ENCODE measurements at places on chromosomes 5 and 9.

- DNase-seq: no peak
These were observed 81.8 kb downstream of the SEMA6A start for GRCh38 chr5:116492776-116493175.

DNA sequence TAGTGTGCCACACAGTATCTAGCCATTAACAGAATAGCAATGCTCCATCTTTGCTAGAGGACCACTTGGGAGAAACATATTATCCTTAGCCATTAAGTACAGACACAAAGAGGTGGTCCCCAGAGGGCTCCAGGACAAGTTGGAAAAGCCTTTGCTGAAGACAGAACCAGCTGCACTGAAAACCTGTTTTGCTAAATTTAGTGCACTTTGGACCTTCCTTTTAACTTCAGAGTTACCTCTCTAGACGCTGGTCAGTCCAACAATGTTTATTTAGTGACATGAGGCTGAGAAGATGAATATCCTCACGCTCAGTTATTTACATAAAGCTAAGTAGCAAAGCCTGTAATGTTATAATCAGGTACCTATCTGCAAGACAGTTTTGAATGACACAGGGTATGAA lies 265.0 kb upstream of the ZNF608 start:
- DNase-seq: no peak

DNA sequence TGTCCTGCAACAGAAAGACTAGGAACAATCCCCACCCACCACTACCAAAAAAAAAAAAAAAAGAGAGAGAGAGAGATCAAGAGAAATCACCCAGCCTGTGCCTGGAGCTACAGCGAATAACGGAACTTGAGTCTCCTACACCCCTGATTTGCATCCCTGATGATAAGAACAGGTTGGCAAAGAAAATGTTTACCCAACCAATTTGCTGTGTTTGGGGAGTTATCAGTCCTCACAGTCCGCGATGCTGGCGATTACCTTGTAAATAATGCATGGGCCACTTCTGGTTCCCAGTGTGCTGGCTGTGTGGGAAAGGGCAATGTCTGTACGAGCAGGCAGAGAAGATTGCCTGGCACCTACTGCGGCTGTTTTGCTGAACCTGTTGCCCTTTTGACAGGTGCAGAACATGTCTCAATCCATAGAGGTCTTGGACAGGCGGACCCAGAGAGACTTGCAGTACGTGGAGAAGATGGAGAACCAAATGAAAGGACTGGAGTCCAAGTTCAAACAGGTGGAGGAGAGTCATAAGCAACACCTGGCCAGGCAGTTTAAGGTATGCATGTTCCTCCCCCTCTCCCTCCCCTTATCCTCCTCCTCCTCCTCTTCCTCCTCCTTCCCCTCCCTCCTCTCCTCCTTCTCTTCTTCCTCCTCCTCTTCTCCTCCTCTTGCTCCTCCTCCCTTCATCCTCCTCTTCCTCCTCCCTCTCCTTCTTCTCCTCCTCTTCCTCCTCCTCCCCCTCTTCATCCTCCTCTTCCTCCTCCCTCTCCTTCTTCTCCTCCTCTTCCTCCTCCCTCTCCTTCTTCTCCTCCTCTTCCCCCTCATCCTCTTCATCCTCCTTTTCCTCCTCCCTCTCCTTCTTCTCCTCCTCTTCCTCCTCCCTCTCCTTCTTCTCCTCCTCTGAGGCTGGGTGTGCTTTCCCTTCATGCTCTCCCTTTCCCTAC lies 8.3 kb downstream of the OLFM1 start:
- DNase-seq: no peak

DNA sequence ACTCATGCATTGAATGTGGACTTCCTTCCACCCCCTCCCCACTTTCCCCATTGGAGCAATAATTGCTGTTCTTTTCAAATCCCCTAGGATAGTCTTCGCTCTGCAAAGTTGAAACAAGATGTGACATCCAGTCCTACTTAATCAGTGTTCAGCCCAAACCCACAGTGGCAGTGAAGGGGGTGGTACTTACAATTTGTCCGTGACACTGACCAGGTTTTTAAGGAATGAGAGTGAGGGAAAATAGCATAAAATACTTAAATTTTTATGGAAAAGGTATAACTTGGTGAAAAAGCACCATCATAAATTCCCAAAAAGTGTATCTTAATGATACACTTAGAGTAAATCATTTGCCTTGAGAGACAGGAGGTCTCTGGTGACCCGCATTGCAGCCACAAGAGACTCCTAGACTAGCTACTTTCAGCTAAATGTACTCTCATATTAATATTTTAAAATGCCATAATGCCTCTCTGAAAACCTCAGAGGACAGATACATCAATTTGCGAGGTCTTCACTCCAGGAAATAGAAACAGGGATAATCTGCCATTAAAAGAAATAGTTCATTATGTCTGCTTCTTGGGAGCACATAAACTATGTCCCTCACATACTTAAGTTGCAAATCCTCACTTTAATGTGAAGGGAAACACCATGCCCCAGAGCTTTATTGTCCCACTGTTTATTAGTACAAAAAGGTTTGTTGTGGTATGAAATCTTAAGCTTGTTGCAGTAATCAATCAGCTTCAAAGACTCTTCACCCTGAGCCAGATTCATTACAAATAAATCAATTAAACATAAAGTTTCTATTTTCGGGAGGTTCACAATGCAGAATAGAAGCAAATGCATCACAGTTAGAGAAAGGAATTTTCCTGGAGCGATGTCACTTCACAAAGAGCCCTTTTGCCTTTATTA lies 343.6 kb upstream of the ISL1 start:
- no peak for DNase-seq

- DNase-seq: no peak
These were observed 32.5 kb downstream of the JAKMIP2 start for GRCh38 chr5:147750065-147750464.

GRCh38 chr5:154373326-154373725 lies 72.5 kb upstream of the SAP30L start:
- no peak for DNase-seq

- DNase-seq: no peak
These were observed 253.9 kb upstream of the MAP3K1 start for GRCh38 chr5:56561455-56561854.

- no peak for DNase-seq
These were observed 109.4 kb downstream of the TMEM174 start for GRCh38 chr5:73282383-73282782.

GRCh38 chr9:84137968-84138367 lies 157.4 kb downstream of the RMI1 start:
- no peak for DNase-seq

- no peak for DNase-seq
These were observed 4.8 kb upstream of the IER5L start for GRCh38 chr9:129182625-129183494.

DNA sequence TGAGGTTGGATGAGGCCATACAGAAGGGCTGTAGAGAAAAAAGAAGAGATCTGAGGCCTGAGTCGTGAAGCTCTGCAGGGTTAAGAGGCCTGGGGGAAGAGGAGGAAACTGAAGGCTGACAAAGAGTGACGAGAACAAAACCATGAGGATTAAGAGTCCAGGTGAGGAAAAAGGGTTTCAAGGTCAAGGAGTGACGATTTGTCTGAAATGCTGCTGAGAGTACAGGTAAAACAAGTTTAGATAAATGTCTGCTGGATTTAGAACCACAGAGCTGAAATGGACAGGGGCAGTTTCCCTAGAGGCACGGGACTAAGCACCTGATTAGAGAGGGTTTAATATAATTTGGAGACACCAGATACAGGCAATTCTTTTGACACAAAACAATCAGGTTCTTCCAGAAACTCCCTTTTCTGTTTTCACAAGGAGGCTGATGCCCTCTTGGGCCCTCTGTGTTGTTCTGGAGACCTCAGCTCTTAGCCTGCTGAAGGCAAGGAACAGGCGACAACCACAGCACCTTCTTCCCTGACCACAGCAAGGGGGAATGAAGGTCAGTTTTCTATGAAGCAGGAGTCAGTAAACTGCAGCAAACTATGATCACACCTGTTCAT lies 14.6 kb upstream of the GCNT1 start:
- no peak for DNase-seq

- DNase-seq: no peak
These were observed 54.7 kb upstream of the DAPK1 start for GRCh38 chr9:87443006-87443405.

- DNase-seq: no peak
These were observed at the start of gene LRRC70 for GRCh38 chr5:62578540-62578939. Gene LRRC70, plus strand, starts transcription at chr5:62578819. Its CDS starts 620 bp downstream, at chr5:62579439.

DNA sequence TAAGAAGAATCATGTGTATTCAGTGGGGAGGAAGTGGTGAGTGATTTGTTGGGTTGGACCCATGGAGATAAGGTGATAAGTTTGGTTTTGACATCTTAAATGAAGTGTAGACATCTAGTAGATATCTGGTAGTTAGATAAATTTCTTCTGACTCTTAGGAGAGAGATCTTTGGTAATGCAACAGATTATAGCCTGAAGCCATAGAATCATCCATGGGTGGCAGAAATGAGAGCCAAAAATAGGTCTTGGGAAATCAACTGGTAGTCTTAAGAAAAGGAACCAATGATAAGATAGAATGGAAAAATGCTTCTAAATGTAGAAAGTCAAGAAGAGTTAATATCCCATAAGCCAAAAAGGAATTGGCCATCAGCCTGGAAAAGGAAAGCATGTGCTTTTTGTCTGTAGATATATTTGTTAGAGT lies 532.7 kb upstream of the GRAMD2B start:
- DNase-seq: no peak

DNA sequence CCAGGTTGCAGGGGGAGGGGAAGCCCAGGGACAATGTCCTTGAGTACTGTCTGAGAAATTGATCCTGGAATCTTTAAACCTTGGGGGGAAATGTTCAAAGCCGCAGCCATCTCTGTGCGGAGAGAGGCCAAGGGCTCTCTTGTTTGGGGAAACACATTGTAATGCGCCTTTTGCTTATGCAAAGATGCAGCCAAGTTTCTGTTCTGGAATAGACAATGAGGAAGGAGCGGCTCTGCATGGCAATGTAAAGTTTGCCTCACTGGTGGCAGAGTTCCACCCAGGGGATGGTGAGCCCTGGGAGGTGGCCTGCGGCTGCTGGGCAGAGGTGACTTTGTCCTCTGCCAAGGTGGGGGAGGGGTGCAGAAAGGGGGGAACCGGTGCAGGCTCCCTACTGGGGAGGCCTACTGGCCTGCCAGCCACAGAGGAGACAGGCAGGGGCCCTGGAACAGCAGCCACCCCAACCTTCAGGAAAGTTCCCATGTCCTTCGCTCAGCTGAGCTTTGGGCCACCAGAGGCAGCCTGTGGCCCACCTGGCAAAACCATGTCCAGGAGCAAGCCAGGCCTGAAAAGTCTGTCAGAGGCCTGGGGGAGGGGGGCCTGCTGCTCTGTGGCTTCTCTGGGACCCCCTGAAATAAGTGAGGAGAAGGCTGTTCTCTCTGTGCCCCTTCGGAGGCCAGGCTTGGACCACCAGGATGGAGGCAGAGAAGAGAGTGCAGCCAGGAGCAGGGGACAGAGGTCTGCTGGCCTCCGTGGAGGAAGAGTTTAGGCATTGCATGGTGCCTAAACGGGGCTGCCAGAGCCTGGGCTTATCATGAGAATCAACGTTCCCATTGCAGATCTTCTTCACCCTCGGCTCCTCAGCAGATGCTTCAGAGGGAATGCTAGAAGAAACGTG lies 127.8 kb downstream of the ZNF354C start:
- DNase-seq: peak; percentile 55

DNA sequence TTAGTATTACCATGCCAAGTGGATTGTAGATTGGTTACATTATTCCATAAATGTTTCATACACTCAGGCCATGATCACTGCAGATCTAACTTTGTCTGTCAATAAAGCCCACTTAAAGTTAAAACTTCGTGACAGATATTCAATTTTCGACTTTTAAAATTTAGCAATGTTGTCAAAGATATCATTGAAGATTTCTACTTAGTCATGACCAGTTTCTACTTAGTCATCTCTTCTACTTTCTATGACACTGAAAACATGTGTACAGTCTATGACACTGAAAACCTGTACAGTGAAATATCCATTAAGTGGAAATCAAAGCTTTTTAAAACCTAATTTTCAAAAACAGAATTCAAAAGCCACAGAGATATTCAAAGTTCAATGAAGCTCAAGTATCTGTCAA lies 258.2 kb downstream of the MCTP1 start:
- DNase-seq: no peak

GRCh38 chr5:158084292-158084691 lies 225.3 kb upstream of the CLINT1 start:
- DNase-seq: no peak
